ENCODE measurements at places on chromosomes 2 and 18.

GRCh38 chr2:4369826-4370419, 666.5 kb downstream of the DCDC2C start:
- no peak for DNase-seq

DNA sequence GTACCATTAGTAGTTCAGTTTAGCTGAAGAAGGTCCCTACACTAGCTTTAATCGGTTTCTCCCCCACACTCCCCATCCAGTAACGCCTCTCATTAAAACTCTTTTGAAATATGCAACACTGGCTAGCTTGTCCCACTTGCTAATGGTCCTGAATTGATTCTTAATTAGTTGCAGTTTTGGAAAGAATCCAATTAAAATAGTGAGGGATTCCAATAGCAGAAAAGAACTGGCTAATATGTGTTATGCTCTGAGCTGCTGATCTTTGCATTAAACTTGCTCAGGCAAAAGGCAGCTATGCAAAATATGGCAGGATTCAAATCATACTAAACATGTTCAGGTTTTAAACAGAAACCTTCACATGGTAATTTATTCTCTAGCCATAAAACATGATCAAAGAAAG, 252.5 kb upstream of the HNRNPA3 start:
- no peak for DNase-seq

GRCh38 chr2:144230448-144231085, 289.4 kb downstream of the ZEB2 start:
- DNase-seq: no peak

DNA sequence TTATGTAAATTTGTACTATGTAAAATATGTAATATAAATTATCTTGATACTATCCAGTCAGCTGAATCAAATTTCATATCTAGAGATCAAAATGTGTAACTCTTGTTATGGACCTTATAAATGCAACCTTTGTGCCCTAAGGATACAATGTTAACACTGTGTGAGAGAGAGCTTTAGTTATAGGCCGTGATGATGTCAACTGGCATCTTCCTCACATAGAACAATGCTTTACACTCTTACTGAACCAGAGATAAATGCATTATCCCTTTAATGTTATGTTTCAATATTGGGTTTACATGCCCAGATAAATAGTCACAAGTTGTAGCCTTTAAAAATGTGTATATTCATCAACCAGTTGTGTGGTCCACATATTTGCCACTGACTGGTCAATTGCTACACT, 115.1 kb downstream of the KCNJ3 start:
- DNase-seq: no peak

DNA sequence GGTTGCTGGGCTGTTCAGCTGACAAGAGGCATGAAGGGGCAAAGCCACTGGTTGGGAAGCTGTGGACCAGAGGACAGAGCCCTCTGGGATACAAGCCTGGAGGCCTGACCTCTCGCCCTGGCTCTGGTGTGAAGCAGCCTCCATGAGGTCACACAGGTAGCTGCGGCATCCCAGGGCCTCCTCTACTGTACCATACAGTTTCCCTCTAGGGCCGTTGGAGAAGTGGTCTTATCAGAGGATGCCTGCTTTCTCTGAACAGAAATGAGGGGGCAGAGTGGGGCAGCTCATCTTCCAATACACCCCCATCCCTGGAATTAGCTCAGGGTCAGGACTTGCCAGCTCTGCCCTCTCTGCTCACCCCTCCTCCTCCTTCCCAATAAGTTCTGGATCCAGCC, 135.1 kb upstream of the SMAD2 start:
- no peak for DNase-seq

GRCh38 chr2:237671466-237672138, 44.2 kb downstream of the LRRFIP1 start:
- no peak for DNase-seq

- DNase-seq: no peak
Measured at GRCh38 chr2:203565076-203565475, 30.0 kb upstream of the RAPH1 start.

DNA sequence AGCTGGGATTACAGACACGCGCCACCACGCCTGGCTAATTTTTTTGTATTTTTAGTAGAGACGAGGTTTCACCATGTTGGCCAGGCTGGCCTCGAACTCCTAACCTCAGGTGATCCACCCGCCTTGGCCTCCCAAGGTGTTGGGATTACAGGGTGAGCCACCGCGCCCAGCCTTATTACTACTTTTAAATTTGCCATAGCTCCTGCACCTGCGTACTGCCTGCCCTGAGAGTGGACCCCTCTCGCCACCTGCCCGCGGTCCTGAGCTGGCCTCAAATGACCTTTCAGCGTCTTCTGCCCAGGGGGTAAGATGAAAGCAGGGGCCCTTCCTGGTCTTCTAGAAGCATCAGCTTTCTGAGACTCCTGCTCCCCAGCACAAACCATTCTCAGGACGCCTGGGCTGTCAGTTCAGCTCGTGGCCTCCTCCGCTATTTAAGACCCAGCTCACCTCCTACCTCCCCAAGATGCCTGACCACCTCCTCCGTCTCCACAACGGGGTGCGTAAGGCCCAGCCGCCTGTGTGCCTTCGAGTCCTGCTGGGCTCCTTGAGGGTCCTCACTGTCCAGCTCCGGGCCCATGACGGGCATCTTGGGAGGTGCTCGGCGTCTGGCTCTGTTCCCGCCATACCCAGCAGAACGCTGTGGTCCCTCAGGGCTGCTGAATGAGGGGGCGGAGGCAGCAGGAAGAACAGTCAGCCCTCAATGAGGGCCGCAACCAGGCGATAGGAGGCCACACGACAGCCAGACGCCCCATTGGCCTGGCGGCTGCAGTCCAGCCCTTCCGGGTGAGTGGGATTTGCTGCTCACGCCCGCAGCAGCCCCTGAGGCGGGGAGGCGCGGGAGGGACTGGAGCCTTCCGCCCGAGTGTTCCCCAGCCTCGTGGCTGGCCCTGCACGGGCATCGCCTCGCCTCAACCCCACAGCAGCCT, 266.6 kb downstream of the TFCP2L1 start:
- DNase-seq: no peak

DNA sequence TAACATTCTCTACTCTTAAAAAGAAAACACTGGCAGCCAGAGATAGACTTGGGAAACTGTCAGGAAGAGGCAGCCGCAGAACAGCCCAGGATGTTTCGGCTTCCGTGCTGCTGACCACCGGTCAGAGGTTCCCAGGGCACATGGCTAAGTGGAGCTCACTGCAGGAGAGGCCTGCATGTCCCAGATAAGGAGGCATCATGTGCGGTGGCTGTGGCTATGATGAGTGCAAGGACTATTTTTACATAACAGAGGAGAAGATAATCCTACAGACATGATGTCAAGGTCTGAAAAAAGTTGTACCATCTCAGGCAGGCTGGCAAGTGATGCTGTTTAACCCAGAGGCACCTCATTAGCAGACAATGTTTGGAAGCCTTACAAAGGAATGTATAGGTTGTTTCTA, 252.3 kb downstream of the CYRIA start:
- no peak for DNase-seq

DNA sequence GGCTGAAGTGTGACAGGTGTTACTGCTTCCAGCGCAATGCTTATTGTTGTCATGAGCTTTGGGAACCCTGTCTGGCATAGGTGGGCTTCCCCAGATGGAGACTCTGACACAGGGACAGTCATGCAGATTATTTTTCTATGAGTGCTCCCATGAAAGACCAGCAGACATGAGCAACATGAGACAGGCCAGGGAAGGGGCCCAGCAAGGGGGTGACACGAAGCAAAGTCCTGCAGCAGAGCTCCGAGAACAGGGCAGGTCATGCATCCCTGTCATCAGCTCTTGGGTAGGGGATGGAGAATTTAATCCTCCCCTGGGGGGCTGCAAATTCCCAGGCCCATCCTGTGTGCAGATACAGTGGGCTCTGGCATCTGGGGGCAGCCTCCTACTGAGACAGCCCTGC, 77.4 kb downstream of the CTAGE1 start:
- DNase-seq: no peak

- DNase-seq: no peak
Measured at GRCh38 chr2:102119255-102119654, 23.3 kb upstream of the IL1R1 start.

DNA sequence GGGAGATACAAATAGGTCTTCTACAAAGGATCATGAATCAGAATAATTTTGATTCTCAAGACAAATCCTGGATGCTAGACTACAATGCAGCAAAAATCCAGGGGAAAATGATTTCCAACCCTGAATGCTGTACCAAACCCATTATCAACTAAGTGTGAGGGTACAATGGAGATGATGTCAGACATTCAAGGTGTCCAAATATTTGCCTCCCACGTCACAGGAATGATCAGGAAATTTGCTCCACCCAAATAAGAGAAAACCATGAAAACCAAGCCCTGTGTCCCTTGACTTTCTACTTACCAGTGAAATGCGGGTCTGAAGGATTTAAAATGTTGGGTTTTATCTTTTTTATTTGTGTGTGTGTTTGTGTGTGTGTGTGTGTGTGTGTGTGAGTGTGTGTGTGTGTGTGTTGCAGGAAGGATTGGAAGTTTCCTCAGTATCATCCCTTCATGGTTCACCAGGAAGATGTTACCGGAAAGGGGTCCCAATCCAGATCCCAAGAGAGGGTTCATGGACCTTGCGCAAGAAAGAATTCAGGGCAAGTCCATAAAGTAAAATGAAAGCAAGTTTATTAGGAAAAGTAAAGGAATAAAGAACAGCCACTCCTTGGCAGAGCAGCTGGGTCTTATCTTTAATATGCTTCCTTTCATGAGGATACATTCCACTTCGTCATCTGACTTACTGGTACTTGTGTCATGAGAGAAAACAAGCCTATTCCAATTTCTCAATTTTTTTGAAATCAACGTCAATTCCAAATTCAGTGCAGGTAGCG, 61.1 kb upstream of the ID2 start:
- no peak for DNase-seq

- no peak for DNase-seq
Measured at GRCh38 chr18:28439870-28440269, 262.9 kb upstream of the CDH2 start.

- DNase-seq: no peak
Measured at GRCh38 chr18:78896111-78896905, 83.3 kb upstream of the SALL3 start.

DNA sequence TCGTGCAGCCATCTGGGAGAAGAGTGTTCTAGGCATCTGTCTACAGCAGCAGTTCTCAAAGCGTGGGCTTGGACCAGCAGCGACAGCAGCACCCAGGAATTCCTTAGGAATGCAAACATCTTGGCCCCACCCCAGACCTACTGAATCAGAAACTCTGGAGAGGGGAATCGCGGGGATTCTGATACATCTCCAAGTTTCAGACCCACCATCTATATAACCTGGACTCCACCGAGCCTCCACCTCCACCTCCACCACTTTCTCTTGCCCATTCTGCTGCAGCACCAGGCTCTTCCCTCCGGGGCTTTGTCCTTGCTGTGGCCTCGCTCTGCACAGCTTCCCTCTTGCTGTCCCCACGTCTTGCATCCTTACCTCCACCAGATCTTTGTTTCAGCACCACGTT, 256.4 kb downstream of the BCL2 start:
- DNase-seq: no peak

DNA sequence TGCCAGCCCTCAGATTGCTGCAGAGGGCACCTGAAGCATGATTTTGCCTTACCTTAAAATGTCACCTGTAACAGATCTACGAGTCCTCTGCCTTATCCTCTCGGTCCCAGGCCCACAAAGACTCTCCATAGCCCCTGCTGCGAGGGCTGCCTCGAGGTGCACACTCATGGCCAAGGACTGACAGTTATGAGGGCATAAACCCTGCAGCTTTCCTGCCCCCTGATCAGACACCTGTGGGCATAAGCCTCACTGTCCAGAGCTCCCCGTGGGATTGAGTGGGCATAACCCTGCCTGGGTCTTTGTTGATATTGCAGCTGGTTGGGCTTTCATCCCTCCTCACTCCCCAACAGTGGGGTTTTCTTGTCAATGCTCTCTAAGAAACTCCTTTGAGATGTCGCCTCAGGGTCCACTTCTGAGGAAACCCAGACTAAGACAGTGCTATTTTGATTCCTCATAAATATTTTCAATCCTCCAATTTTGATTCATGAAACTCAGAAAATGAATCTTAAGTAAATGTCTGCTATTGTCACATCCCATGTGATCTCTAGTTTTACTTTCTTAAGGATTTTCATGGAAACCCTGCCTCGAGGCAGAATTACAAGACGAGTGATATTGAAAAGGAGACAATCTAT, 108.5 kb upstream of the NCK2 start:
- no peak for DNase-seq

DNA sequence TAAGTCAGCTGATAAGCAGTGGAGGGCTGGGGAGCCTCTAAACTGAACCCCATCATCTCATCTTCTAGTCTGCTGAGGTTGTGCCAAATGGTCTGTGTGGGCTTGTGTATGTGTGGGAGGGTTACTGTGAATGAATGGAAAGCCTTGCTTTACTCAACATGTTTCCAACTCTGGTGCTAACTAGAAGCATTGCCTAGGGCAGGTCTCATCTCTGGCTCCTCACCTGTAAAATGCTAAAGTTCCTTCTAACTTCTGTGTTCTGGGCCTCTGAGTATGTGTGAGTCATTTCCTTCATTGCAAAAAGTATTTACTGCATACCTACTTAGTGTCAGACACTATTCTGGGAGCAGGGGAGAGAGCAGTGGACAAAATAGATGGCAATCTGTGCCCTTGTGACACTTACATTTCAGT, 1.3 kb downstream of the LIPG start:
- no peak for DNase-seq

DNA sequence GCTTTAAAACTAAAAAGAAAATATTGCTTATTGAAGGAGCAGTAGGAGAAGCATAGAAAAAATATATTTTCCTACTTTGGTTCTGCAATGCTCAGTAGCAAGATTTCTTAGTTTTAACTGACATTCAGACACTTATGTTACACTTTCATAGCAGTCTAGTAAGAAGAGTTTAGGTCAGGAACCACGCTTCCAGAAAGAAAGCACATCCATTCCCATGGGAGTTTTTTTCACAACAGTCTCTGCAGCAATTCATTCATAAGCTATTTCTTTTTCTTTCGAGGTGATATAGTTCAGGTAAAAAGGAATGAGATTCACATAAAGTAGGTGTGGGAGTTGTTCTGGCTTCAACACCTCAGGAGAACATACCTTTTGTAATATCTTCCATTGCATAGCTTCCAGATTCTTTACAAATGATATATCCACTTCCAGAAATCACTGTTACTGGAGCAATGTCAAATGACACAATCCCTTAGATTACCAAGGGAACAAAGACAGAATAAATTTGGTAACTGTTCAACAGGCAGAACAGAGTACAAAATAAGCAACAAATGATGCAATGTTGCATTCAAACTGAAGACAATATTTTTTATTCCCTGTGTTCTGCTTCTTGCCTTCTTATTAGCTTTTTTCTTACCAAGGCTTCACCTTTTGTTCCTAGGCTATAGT, 95.2 kb upstream of the GULP1 start:
- DNase-seq: no peak

- DNase-seq: no peak
Measured at GRCh38 chr2:156379071-156379470, 46.5 kb upstream of the NR4A2 start.

- DNase-seq: no peak
Measured at GRCh38 chr18:78678318-78678695, 301.3 kb upstream of the SALL3 start.
